ENCODE measurements at places on chromosomes 12 and 14. TPM values are rescaled to one million over a fixed set of nuclear protein-coding genes. Genes with fewer than 3 reads are reported as not detected.

HOXC6 gene
- 5.1 TPM for polyA plus RNA-seq

APOF gene
- not detected for polyA plus RNA-seq

PLEKHD1 gene
- polyA plus RNA-seq: 0.19 TPM

PLCZ1 gene
- polyA plus RNA-seq: 1.6 TPM

PPP1R3E gene
- 22.0 TPM for polyA plus RNA-seq

STAC3 gene
- polyA plus RNA-seq: 20.8 TPM

DNA sequence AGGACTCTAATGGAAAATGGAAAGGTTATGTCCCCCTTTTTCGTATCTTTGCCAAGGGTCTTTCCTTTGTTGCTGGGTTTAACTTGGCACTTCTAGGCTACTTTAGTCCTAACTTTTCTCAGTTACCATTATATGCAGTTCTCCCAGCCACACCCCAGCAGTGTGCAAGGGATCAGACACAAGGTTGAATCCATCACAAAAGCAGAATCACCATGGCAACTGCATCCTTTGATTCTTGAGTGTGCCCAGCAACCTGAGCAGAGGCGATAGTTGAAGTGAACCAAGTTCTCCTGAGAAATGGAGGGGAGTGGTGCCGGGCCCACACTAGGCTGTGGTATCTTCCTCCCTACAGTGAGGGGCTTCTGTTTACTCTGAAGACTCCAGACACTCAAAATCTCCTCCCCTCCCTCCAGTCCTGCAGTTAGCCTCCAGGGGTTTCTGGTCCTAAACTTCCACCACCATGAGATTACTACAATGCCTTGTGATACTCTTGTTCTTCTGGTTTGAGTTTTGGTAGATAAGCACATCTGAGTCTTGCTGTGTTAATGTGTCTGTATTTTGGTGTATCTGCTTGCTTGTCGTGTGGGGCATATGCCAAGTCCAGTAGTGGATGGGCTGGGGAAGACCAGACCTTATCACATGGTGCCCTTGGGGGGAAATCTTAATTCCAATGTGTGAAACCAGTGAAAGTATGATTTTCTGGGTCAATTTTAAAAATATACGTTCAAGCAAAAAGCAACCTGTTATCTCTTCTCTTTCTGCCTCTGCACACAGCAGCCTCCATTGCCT, 183.9 kb downstream of the CACNA1C start:
- no peak for DNase-seq

GRCh38 chr12:114760151-114760877, 76.3 kb upstream of the TBX3 start:
- DNase-seq: no peak

DNA sequence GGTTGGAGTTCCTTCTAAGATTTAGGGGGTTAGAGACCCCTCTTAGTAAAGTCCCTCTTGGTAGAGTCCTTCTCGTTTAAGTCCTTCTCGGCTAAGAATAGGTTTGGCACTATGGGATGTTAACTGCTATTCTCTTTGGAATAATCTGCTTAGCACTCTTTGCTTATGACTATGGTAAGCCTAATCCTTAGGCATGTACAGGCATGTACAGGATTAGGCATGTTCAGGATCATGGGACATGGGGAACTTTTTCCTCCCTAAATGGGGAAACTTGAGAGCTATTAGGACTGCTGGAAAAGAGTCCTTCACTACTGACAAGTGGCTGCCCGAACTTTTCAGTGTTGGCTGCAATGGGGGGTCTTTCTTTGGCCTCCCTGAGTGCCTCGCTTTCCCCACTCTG, 193.3 kb downstream of the TMEM117 start:
- no peak for DNase-seq

DNA sequence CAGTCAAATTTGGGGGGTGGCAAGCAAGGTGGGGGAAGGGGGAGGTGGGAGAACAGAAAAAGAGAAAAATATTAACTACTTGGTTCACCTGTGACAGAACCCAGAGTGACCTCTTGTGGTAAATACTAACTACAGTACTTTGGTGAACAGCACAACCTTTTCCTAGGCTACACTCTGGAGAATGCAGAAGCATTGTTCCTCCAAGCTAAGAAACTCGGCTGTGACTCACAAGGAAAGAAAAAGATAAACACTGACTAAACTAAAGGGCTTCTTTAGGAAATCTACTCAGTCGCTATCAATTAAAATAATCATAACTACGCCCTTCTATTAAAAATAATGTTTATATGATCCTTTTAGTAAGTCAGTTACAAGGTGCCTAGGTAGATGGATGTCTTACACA, 5.4 kb downstream of the KCNH5 start:
- DNase-seq: no peak

DNA sequence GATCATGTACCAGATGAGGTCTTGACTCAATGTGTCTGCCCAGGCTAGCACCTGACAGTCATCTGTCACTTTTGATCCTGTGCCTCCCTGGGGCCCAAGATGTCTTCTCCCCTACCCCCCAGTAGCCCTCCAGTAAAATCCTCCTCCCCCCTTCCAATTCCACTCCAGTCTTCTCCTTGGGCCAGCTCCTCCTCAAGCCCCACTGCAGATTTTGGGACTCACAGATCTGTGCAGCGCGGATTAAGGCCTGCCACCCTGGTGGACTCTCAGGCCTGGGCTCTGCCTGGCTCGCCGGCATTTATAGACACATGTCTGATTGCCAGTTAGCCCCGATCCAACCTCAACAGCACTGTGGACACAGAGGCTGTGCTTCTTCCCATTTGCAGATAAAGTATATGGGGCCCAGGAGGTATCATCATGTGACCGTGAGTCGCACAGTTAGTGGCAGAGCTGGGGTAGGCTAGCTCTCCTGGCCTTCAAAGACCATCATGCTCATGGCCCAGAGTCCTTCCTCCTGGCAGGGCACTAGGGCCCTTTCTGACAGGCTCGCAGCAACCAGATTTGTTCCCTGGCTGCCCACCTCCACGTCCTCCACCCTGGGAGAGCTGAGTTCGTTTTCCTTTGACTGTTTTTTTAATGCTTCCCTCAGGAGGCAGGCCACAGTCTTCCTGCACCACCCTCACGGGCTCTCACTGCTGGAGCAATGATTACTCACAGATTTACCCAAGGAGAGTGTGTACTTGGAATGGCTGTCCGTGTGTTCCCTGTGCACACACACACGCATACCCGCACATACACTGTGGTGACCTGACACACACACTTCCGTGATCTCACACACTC, 98.3 kb upstream of the DIO3 start:
- DNase-seq: no peak

- DNase-seq: no peak
These were observed 53.7 kb downstream of the FBXL14 start for GRCh38 chr12:1540690-1541089.

GRCh38 chr12:27564612-27565213, 40.7 kb downstream of the PPFIBP1 start:
- DNase-seq: no peak

- DNase-seq: no peak
These were observed 136.9 kb downstream of the FUT8 start for GRCh38 chr14:65549429-65549828.

DNA sequence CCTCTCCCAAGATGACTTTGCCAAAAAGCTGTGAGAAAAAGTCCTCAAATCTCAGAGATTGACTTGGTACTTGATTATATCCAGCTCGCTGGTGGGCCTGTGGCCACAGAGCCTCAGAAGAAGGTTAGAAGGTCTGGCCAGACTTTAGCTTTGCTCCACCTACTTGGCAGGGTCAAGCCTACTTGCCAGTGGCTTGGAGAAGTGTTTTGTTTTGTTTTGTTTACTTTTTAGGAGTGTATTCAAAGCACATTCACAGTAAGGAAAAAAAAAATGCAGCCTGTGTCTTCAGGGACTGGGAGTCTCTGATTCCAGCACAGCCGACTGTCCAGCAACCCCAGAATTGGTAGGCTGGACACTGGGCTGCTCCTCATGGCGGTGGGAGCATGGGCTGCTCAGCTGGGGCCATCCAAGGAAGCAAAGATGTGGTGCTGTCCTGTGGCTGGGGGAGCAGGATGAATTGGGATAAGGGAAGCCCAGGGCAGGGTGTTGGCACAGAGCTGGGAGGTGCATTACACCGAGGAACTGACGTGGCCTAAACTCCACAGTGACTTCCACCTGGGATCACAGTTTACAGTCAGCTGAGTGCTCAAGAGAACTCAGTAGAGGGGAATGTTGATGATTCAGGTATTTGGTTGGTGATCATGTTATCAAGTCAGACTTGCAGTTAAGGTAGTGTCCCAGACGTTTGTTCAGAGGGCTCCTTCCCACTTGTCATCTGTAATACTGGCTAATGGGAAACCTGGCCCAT, 73.5 kb downstream of the PPP2R5C start:
- no peak for DNase-seq

GRCh38 chr14:72663076-72663487, 230.8 kb downstream of the DPF3 start:
- DNase-seq: no peak

DNA sequence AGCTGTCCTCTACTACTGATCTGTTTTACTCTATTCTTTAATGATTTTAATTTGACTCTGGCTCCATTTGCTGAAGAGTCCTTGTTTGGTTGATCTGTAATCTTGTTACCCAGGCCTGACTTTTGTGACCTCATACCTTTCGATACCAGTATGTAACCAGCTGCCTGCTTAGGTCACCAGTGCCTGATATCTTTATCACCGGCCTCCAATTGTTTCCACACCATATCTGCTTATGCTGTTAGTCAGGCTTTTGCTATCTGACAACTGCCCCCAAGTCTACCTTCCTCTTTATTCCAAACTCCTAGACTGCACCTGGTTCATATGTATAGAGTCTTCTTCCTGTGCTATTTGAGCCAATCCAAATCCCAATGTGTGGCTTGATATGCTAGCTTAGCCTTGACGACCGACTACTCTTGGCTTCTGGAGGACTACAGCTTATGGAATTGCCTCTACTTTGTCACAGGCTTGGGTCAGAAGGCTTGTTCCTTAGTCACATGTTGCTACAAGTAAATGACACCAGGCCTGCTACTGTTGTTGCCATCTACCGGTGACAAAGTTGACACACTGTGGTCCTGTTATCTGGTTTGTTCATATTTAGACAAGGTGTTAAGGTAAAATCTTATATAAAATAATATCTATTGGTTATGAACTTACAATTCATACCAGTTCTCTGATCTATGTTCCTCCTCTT, 193.9 kb downstream of the TRHDE start:
- no peak for DNase-seq

- no peak for DNase-seq
These were observed 316.2 kb downstream of the NPAS3 start for GRCh38 chr14:33254861-33255395.

DNA sequence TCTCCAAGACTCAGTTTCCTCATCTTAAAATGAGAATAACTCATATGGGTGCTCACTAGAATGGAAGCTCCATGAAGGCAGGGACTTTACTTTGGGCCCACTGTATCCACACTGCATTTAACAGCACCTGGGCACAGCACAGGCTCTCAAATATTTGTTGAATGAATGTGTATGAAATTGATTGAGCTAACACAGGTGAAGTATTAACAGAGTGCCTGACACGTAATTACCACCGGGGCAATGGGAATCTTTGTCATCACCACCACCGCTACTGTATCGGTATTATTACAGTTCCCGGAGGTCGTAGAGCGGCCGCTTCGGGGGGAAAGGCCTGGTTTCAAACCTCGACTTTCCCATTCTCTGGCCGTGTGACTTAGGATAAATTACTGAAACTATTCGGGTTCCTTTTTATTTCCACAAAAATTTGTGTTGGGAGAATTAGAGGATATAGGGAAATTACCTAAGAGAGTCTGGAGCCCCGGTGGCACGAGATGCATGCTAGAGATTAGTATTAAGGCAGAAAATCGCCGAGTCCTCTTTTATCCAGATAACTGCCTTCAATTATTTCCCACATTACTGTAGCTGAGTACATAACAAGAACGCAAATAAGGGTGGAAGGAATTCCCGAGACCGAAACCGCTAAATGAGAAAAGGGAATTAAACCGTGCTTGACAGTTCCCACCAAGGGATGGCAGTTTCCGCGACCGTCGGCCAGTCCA, 1.0 kb upstream of the RIC8B start:
- no peak for DNase-seq

- DNase-seq: no peak
These were observed 38.3 kb upstream of the FRMD6 start for GRCh38 chr14:51613416-51613815.

DNA sequence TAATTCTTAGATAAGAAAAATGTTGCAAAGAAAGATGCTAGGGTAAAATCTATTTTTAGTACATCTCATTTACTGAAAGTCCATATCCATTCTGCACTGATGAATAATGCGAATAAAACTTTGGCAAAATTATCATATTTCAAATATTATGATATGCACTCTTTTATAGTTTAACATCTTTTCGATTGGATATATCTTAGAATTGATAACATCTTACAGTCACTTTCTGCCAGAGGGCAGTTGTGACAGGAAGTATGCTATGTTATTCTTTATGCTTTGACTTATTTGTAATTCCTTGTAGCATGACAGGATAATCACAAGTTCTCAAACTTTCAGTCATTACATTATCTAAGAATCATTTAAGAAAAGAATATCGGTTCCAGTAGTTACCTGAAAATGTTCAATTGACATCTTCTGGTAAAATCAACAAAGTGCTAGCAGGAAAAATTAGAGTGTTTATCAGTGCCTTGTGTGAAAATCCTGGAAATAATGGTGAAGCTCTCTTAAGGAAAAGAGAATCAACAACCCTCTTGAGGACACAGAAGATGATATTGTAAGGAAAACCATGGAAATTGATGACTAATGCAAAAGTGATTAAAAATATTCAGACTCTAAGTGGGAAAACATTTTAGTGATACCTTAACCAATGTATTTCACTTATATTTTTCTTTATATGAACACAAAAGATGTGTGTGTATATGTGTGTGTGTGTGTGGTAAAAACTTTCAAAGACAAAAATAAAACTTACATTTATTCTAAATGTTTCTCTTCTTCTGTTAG, 95.5 kb downstream of the SLC6A15 start:
- DNase-seq: no peak

DNA sequence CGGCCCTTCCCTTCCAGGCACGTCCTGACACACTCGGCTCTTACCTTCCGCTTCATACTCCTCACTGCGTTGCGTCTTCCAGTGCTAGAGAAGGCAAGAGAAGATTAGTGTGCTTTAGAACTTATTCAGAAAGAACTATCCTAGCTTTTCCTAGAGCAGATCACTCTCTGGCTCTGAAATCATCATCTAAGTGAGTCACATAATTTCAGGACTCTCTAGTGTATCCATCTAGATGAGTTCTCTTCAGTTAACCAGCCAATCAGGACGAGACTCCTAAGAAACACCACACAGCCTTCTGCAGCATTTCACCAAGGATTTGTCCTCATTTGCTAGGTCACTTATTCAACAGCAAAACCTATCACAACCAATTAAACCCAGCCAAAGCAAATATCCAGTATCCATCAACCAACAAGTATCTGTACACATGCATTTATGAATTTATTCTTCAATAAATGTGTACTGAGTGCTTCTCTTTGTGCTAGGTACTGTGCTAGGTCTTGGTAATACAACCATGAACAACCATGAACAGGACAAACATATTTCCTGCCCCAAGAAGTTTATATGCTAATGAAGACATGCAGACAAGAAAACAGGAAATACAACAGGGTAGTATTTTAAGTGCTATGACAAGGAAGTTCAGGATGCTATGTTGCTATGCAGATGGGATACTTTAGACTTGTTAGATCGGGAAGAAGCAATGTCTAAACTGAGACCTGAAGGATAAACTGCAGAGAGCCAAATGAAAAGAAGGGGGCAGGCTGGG, 52.1 kb downstream of the NIN start:
- no peak for DNase-seq

Measured in right lung (tissue), 10 donors.